ENCODE measurements at places on chromosomes 2 and 18.

DNA sequence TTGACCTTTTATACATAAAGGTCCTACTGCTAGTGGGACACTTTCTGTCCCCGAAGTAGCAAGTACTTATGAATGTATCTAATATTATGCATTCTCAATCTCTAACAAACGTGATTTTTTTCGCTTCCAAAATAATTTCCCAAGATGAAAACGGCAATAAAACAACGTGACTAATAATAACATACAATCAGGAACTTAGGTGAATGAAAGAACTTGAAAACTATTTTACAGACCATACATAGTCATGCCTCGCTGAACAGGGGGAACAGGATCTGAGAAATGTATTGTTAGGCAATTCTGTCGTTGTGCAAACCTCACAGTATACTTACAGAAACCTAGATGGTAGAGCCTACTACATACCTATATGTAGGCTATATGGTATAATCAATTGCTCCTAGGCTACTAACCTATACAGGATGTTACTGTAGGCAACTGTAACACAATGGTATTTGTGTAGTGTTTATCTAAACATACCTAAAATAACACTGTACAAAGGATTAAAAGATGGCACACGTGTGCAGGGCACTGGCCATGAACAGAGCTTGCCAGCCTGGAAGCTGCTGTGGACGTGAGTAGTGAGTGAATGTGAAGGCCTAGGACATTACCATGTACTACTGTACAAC is 2.5 kb downstream of the RTN4 start:
- peak; percentile 79 for DNase-seq

DNA sequence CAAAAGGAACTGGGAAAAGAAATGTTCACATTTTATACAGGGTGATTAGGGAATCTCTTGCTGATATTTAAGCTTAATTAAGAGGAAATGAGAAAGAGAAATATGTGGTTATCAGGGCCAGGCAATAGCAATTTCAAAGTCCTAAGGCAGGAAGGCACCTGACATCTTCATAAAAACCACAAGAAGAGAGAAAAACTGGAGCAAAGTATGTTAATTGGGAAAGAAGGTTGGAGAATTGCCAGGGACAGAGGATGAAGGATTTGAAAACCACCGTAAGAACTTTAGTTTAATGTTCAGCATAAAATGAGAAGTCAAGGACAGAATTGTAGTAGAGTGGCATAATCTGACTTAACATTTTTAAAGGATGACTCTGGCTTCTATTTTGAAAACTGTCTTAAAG is 691.8 kb upstream of the NRXN1 start:
- no peak for DNase-seq

- peak; percentile 45 for DNase-seq
These were observed 625 bp downstream of the ARPC2 start for GRCh38 chr2:218217360-218218267.

DNA sequence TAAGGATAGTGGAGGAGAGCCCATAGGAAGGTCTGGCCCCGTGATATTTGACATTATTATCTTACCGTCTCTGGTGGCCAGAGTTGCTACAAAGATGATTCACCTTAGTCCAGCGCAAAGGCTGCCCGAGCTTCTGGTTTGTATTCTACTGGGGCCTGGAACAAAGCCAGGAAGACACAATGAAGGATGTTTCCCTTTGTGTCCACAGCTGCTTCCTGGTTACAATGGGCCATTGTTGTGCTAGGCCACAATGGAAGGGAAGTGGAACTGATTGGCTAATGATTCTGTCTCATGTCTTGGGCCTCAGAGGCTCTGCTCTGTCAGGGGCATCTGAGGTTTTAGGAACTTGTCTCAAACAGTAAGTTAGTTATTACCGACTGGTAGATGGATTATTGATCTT is 132.2 kb downstream of the TDRD15 start:
- DNase-seq = peak; percentile 81

- DNase-seq = no peak
These were observed 209.3 kb downstream of the HAUS1 start for GRCh38 chr18:46313521-46313920.

DNA sequence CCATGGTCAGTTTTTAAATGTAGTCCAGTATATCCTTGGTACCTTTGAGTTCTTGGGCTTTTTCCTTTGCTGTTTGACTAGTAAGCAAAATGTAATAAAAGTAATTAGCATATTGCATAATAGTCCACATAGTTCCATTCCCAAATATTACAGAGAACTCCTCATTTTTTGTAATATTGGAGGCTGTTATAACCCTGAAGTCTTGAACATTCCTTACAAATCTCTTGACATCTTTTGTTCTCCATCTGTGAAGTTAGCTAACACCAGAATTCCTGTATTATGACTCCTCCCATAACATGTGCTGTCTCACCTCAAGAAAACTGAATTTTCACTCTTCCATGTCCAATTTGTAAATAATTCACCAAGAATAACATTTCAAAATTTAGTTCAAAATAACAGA is 17.1 kb downstream of the CREB1 start:
- no peak for DNase-seq

DNA sequence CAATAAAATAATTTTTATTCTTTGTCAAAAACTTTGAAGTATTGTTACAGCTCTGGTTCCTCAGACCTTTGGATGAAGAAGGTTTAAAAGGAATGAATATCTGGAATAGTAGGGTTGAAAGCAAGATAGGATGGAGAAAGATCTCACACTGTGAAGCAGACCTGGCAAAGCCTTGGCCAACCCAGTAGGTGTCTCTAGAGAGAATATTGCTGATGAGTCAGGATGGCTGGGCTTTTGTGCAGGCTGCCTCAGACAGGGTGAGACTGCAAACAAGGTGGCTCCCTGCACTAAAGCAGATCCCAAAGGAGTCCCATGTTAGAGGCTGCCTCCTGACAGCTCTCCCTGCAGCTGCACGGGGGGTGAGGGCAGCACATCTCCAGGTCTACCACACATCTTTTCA is 226.0 kb upstream of the ITGA4 start:
- DNase-seq = peak; percentile 14

GRCh38 chr2:219726916-219727315 is 99.5 kb downstream of the SLC4A3 start:
- DNase-seq = no peak

- no peak for DNase-seq
These were observed 115.0 kb upstream of the SLC39A10 start for GRCh38 chr2:195542067-195542466.

DNA sequence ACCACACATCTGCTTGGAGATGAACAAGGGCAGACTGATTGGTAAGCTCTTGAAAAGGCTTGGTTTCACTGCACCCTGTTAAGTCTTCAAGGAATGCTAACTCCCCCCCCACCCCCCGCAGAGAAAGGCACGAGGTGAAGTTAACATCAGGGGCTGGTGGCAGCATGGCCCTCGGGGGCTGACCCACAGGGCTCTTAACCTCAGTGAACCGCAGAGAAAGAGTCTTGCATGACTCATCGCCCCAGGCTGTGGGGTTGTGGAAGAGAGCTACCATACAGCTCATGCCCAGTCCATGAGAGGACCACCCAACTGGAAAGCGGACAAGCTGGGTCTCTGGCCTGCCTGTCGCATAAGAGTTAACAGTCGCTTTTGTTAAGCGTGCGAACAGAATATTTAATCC is 10.6 kb upstream of the CEP68 start:
- DNase-seq = no peak

GRCh38 chr2:188765522-188766470 is 208.4 kb upstream of the COL3A1 start:
- DNase-seq = peak; percentile 63
